ENCODE measurements at places on chromosomes 6 and 20.

- DNase-seq: no peak
Measured at GRCh38 chr6:129211626-129212025, 328.7 kb downstream of the LAMA2 start.

GRCh38 chr6:25172819-25173218 is 106.4 kb upstream of the CARMIL1 start:
- no peak for DNase-seq

DNA sequence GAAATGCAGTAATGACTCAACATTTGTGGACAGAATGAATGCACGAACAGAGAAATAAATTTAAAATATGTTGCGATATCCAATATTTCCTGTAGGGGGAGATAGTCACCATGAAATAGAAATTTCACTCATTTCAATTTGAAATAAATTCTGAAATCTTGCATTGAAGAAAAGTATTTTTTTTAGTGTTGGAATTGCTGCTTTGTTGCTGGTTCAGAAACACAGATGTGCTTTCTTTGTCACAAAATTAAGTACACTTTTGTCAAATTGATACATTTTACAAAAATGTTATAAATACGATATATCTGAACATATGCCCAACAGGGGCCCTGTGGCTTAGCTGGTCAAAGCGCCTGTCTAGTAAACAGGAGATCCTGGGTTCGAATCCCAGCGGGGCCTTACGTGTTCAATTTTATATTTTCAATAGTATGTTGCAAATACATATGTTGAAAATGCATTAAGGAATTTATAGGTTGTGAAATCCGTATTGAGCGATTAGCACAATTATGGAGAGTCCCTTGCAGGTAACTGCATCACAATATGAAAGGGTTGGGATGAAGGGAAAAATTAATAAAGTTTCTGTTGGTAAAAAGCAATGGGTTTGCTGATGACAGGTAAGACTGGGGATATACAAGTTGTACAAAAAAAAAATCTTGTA is 85.4 kb upstream of the PRSS16 start:
- no peak for DNase-seq

- no peak for DNase-seq
Measured at GRCh38 chr6:26268659-26269402, 96.2 kb upstream of the BTN3A2 start.

GRCh38 chr6:157908369-157909281 is 73.0 kb upstream of the SYNJ2 start:
- no peak for DNase-seq

Measured in NCI-H2107 (cell line).